ENCODE measurements at places on chromosomes 12 and 14.

GRCh38 chr12:72270961-72271360, 1.2 kb upstream of the TRHDE start:
- DNase-seq, result no peak

GRCh38 chr12:118480235-118480634, 103.9 kb downstream of the SUDS3 start:
- no peak for DNase-seq

GRCh38 chr12:108701779-108702441, 29.4 kb downstream of the CORO1C start:
- DNase-seq, result no peak

- DNase-seq, result no peak
Observed at GRCh38 chr12:14771651-14772137, 31.6 kb downstream of the WBP11 start.

- no peak for DNase-seq
Observed at GRCh38 chr14:104436741-104437701, 142.5 kb upstream of the C14orf180 start.

DNA sequence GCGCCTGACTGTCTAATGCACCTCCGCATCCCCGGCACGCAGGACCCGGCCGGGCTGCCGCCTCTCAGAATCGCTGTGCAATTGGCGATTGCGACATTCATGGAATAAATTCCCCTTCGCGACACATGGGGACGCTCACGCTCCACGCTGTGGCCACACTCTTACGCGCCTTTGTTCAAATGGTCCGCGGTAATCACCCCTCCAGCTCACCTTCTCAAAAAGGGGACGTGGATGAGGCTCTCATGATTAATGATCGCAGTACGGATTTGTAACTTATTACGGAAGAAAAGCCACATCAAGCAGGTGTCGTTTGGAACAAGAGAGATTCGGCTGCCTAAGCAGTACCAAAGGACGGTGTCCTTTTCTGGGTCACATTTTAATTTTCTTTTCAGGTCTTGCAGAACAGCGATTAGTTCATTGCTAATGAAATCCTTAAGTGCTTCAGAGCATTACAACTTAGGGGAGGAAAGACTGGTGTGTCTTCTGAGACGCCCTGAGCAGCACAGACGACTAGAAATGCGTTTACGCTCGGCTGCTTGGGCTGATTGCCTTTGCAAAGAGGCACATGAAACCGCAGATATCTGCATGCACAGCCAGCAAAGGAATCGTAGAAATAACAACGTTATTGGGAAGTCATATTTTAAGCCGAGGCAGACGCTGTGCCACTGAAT, 37.3 kb upstream of the ADGRD1 start:
- no peak for DNase-seq

GRCh38 chr12:68231691-68232090, 6.1 kb upstream of the IL26 start:
- DNase-seq, result no peak

- DNase-seq, result no peak
Observed at GRCh38 chr14:24372701-24373416, 4.9 kb downstream of the NFATC4 start.

DNA sequence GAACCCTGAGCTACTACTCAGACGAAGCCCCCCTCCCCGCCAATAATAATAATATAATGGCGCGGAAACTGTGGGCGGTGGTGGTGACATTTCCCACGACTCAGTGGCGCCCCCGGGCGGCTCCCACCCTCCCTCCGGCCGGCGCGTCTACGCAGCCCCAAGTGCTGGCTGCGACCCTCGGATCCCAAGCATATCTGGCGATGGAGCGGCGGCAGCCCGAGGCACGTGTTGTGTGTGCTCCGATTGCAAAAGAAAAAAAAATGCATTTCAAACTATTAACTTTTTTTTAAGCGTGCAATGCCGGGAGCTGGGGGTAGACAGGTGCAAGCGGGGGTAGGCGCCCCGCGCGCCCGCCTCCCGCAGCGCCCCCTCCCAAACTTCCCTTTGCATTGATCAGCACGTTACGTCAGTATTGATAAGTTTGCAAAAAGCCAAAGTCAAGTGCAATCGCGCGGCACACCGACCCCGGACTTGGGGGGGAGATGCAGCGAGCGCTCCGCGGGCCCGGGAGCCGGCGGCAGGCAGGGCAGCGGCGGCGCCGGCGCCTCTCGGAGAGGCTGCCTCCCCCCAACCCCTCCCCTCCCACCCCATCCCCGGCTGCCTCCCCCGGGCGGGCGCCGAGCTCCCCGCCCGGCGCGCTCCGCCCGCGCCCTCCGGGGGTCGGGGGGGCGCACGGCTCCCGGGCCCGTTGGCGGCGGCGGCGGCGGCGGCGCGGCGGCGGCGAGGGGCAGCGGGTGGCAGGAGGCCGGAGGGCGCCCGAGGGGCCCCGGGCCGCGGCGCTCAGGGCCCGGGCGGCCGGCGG, 113.1 kb upstream of the MYL2 start:
- DNase-seq, result no peak

DNA sequence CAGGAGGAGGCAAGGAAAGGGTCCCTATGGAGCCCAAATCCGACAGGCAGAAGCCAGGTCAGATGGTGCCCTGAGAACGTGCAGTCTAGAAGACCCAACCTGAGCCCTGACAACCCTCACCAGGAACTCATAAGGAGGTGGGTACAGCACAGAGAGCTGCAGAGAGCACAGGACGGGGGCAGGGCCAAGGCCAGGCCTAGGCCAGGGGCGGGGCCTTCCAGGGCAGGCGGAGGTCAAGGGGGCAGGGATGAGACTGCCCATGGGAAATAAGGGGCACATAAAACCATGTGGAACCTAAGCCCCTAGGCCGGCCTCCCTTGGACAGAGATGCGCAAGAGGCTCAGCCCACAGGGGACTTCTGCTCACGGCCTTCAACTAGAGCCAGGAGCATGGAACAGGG, 45.1 kb downstream of the SSH1 start:
- DNase-seq, result no peak

DNA sequence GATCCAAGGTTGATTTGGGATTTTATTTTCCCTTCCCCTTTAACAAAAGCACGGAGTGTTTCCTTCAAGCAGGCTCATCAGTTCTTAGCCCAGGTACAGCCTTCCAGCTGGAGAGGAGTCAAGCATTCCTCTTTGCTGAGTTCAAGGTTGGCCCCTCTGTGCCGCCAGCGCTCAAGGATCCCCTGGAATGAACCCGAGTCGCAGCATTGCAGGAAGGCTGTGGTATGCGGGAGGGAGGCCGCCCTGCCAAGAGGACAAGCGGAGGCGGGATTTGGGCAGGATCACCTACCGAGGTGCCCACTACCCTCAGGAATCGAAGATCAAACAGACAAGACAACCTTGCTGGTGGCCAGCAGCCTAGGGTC, 53.9 kb upstream of the NCOR2 start:
- DNase-seq, result no peak

GRCh38 chr12:132282950-132283771, 46.2 kb downstream of the GALNT9 start:
- DNase-seq, result no peak

DNA sequence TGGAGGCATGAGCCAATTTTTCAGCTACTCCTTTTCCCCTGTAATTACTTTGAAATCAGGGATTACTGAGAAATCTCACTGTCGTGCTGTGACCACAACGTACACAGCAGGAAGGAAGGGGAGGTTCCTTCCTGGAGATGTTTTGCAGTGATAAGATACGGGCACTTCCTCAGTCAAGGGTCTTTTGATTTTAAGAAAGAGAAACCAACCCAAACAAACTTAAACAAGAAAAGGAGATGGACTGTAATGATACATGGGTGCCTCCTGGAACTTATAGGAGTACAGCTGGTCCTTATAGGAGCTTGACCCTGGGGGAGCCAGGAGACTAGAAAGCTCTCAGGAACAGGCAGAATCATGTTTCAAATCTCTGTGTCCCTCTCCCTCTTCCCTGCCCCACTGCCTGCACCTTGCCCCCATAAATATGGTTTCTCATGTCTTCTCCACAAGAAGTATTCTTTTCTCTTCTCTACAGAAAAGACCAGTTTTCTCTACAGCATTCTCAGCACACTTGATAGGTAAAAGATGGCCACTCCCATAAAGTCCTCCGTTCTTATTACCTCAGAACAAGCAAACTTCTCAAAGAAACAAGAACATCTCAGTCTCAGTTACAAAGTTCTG, 281.1 kb upstream of the AMIGO2 start:
- no peak for DNase-seq

DNA sequence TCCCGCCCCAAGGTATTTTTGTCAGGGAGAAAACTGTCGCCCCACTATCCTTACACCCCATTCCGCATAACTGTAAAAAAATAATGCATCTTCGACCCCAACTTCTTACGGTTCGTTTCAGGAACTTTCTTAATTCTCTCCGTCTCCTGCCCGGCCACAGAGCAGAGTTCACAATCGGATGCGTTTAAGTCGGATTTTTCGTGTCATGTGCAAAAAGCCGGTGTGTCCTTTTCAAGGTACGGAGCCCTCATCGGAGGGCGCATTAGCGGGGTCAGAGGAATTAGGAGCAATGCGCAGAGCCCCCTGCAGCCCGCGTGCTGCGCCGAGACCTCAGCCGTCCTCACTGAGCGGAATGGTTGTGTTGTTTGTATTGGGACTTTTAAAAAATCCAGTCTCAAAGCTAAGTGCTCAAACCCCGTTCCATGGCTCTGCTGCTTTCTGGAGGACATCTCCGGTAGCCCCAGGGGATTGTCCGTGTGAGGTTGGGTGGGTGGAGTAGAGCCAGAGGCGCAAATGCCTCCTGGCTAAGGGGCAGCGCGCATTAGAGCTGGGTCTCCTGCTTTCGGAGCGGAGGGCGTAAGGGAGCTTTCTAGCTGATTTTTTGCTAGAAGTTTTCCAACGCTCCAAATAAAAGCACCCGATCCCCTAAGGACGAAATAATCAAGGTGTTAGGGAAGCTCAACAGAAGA, 3.9 kb upstream of the GSC start:
- no peak for DNase-seq

- no peak for DNase-seq
Observed at GRCh38 chr14:53620890-53621289, 335.7 kb downstream of the BMP4 start.

GRCh38 chr14:38629412-38629811, 373.5 kb upstream of the CLEC14A start:
- DNase-seq, result no peak

GRCh38 chr14:91805659-91806058, 61.7 kb downstream of the TC2N start:
- no peak for DNase-seq

DNA sequence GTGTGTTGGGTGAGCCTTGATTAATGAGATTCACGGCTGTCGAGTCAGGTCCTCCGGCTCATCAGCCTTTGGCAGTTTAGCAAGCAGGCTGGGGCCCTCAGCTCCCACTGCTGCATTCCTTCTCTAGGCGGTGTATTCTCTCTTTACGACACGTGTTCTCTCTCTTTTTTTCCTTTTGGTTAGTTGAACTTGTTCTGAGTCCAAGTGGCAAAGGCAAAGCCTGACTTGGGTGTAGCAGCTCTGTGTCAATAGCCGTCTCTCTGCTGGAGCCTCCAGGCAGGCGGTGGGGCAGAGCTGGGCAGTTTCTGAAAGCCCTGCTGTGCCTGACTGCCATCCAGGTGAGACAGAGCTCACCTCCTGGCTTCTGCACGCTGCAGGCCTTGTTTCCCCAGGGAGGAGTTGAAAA, 46.6 kb downstream of the SUSD6 start:
- no peak for DNase-seq

- no peak for DNase-seq
Observed at GRCh38 chr12:95358111-95359083, 115.6 kb upstream of the METAP2 start.

DNA sequence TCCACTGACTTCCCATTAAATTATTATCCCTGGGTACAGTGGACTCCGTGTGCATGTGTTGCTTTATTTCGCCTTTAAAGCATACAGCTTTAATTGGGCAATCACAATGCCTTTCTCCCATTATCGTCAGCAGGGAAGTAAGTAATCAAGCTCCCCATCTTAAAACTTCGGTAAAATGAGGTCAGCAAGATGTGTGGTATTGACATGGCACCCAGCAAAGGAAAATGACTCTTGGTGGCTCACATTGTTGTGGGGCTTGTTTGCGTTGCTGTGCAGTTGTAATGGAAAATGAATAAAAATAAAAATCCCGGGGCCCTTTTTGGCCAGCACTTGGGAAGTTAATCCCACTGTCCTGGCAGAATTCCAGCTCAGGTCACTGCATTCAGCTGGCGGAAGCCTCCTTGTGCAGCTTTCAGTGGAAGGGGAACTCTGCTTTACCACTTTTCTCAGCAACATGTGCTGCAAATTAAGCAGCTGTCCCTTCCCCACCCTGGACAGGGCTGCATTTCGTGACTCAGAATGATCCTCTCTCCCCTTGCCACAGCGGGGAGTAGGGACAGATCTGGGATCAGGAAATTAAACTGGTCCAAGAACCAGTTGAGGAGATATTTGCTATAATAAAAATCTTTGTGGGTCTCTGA, 13.9 kb upstream of the ATP2A2 start:
- no peak for DNase-seq

GRCh38 chr14:64464651-64465050, 648 bp upstream of the AKAP5 start:
- DNase-seq, result no peak

- DNase-seq, result no peak
Observed at GRCh38 chr14:94548999-94549985, 11.9 kb upstream of the SERPINA4 start.

- no peak for DNase-seq
Observed at GRCh38 chr12:50679612-50680011, 84.3 kb upstream of the ATF1 start.

DNA sequence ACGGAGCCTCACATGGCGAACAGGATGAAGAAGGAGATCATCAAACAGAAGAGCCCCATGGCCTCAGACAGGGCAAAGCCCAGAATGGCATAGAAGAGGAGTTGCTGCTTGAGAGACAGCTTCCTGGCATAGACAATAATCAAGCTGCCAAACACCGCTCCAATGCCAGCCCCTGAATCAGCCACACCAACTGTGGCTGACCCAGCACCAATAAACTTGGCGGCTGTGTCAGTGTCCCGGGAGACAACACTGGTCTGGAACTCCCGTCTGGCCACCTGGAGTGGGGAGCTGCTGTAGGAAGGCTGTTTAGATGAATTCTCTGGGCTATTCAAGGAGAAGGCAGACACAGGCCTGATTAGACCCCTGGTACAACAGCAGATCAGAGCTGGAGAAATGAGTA, 100.1 kb downstream of the HEATR5A start:
- DNase-seq, result no peak
